Activated T-cell treated with anti-CD3 and anti-CD28 coated beads for 24 hours (primary cell): ENCODE measurements at places on chromosomes 4 and X.

DNA sequence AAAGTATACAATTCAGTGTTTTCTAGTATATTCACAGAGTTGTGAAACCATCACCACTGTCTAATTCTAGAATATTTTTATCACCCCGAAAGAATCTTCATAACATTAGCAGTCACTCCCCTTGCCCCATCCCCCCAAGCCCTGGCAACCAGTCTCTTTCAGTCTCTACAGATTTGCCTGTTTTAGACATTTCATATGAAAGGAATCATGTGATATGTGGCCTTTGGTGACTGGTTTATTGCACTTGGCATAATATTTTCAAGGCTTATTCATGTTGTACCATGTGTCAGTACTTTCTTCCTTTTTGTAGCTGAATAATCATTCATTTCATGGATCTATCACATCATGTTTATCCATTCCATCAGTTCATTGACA is 371.7 kb downstream of the AFF2 start:
- no peak for DNase-seq

GRCh38 chr4:10007793-10008608 is 13.3 kb downstream of the SLC2A9 start:
- no peak for DNase-seq

DNA sequence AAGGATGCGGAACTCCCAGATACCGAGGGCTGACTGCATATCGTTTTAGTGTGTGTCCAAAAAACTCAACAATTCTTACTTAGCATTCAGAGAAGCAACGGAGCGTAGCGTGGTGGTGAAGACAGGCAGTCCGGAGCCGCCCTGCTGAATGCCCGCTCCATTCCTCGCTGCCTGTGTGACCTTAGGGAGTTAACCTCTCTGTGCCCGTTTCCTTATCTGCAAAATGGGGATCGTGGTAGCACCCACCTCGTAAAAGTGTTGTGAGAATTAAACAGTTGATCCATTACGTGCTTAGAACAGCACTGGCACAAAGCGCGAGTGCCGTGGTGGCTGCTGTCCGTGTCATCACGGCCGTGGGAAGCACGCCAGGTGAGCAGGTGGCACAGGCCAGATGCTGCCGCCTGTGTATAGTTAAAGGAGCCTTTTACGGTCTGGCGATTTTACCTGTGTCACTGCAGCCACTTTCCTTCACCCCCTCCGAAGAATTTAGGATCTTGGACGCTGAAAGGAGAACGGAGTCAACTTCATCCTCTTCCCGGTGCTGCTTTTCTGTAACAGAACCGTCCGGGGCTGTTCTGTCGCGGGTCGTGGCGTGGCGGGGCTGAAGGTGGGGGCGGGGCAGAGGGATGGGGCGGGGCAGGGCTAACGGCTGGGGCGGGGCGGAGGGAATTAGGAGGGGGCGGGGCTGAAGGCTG is 885 bp downstream of the CCDC110 start:
- peak; percentile 11 for DNase-seq

DNA sequence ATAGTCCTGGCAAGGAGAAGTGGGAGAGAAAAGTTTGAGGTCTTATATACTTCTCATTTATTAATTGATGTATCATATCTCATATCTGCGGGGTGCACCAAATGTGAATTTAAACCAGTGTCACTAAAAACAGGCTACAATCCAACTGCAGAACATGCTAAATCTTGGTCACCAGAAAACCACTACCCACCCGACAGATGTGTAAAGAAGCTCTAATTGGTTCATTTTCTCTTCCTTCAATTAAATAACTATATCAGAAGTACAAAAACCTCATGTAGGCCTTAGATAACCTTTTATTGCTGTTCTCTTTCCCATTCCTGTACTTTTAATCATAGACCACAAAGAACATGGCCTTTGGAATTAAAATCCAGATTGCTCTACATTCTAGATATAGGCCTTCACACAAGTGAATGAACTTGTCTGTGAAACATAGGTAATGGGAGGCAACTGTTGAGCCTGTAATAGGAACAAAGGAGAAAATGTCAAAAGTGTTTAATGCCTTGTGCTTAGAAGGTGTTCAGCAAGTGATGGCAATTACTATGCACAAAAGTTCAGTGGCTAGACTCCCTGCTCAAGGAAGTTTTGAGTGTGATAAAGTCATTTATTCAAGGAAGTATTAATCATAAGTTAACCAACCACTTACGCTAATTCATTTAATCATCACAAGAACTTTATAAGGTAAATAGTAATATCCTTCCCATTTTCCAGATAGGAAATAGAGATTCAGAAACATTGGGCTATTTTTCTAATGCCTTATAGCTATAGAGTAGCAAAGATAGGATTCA is 425.6 kb downstream of the INPP4B start:
- DNase-seq: no peak

GRCh38 chr4:104491481-104492182 is 3.1 kb downstream of the CXXC4 start:
- DNase-seq: no peak

DNA sequence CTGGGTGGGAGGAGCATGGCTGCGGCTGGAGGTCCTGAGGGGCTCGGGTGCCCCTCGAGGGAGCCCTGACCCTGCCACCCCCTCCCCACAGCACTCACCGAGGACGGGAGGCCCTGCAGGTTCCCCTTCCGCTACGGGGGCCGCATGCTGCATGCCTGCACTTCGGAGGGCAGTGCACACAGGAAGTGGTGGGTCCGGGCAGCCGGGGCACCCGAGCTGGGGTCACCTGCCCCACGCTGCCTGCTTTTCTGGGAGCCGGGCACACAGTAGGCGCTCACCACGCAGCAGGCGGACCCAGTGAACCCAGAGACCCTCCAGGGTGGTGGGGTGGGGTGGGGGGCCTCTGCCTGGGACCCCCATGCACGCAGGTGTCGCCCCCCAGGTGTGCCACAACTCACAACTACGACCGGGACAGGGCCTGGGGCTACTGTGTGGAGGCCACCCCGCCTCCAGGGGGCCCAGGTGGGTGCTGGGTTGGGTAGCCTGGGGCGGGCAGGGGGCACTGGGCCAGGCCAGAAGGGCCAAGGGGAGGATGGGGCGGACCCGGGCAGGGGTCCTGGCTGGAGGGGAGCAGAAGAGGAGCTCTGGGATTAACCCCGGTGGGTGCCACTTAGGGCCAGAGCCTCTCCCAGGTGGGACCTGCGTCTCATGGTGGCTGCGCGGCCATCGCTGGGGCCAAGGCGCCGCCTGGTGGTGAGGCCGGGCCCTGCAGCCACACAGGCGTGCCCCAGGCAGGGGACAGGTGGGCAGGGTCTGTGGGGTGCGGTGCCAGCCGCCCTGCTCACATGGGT is 1.4 kb downstream of the HGFAC start:
- DNase-seq: peak; percentile 53

GRCh38 chr4:128940971-128941370 is 131.5 kb downstream of the JADE1 start:
- no peak for DNase-seq
